Mucosa of gallbladder (tissue), 1 donor: ENCODE measurements at places on chromosomes 12 and 14.

GRCh38 chr14:93949511-93950075 lies 22.4 kb downstream of the FAM181A start:
- no peak for DNase-seq

DNA sequence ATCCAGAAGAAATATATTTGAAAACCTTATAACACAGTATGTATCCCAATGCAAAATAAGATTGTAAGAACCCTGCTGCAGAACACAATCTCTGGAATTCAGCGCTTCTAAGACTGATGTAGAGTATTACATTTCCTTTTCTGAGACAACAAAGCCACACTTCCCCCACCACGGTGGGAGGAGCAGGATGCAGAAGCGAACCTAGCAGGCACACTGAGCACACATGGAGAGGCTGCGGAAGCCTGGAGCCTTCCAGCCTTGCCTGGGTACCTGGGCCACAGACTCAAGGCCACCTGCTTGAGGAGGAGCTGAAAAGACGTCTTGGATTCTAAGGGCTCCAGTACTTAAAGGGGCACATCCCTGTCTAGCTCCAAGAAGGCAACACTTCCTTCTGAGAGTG lies 46.4 kb downstream of the TCHP start:
- no peak for DNase-seq

GRCh38 chr12:3753544-3754284 lies 805 bp upstream of the CRACR2A start:
- DNase-seq: no peak

DNA sequence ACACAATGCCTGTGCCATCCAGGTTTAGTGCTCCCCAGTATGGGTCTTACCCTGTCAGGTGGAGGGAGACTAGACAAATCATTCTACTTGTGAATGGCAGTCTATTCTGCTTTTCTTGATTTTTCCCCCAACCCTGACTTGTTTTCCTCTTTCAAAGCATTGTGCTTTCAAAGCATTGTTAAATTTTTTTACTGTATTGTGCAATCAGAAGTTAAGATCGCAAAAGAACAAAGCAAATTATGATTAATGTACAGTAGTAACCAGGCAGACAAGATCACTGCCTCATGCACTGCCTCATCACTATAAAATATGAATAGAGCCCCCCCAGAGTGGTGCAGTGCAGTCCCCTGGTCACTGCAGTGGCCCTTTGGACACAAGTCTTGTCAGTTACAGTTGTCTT lies 14.1 kb downstream of the GABARAPL1 start:
- DNase-seq: no peak

DNA sequence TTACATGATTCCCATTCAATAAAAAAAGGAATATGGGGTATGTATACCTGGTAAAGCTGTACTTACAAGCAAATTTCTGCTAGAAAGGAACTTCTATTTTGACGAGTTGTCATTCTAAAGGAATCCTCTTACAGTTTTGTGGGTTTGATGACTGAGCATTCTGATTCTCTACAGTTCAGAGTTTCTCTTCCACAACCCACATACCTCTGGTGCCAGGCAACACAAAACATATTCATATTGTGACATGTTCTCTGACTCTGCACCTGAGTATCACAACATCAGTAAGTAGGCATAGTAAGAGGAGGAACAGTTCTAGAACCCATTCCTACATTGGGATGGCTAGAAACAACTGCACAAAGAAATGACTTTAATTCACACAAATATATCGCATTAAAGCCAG lies 636.6 kb downstream of the MED13L start:
- no peak for DNase-seq

GRCh38 chr12:27870939-27871338 lies 90.9 kb upstream of the MANSC4 start:
- DNase-seq: no peak

- no peak for DNase-seq
Measured at GRCh38 chr14:79916892-79917291, 294.4 kb downstream of the DIO2 start.

- no peak for DNase-seq
Measured at GRCh38 chr14:100824901-100825712, 811 bp upstream of the MEG3 start.

- no peak for DNase-seq
Measured at GRCh38 chr14:79278286-79278797, 933.0 kb downstream of the DIO2 start.

DNA sequence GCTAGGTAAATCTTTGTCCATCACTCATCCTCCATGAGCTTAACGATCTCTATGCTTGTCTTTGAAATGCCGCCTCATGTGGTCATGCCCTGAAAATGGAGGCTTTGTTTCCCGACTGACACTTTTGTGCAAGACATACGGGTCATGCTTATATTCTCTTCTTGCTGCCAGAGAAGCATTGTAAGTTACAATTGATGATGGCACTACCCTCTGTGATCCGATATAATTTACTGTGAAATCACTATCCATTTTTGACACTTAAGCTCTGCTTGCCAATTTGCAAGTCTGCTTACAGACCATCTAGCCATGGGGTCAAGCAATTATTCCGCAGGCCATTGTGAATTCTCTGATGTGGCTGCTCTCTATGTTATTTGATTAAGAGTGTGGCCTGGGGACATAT lies 650.0 kb downstream of the FLRT2 start:
- no peak for DNase-seq

DNA sequence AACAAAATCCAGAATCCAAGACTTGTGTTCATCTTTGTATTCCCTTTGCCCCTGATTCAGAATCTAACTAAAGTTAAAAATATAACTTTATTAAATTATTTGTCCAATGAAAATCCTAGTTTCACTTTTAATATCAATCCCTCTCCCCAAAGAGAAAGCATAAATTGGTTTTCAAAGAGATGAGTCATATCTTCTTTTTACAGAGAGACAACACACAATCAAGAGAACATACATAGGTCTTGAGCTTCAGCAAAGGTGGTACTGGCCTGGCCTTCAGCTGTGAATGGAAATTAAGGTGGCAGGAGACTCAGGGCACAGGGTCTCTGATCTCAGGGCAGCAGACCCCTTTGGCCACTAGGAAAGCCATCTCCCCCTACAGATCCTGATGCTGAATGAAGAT lies 4.3 kb upstream of the ASCL1 start:
- DNase-seq: no peak

- no peak for DNase-seq
Measured at GRCh38 chr12:45712319-45712718, 17.2 kb upstream of the ARID2 start.

DNA sequence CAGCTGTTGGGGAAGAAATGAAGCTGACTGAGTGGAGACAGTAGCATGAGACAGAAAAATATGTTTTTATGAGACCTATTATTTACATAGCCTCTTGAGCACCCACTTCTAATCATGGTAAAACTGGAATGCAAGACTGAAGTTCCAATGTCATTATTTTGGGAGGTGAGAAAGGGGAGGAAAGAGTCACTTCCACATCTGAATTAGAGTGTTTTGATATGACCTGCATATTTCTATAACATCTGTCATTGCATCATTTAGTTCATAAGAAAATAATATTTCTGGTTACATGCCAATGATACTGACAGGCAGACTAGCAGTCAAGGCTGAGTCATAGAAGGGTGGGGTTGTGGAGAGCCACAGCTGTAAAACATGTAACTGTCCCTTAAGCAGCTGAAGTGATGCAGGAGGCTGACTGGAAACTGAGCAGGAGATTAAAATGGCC lies 26.7 kb downstream of the NTN4 start:
- DNase-seq: no peak

- DNase-seq: no peak
Measured at GRCh38 chr12:527729-528128, 68.0 kb downstream of the B4GALNT3 start.

- no peak for DNase-seq
Measured at GRCh38 chr12:70840656-70841350, 79.7 kb downstream of the PTPRR start.

DNA sequence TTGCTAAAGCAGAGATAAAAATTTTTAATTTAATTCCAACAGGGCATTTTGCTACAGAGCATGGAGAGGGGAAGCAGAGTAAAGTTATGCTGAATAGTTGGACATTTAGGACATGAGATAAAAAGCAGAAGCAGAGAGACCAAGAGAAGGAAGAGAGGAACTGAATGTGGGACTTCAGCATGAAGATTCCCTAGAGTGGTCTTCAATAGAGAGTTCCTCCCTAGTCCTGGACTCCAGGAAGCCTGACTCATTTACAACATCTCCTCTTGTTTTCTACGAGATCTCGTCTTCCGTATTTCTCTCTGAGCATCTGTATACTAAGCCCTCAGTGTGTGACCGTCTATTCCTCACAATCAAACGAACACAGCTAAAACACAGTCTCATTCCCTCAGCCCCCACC lies 35.2 kb upstream of the IFT81 start:
- no peak for DNase-seq

- DNase-seq: no peak
Measured at GRCh38 chr12:43357141-43357540, 194.9 kb downstream of the ADAMTS20 start.

- no peak for DNase-seq
Measured at GRCh38 chr14:93944348-93945069, 17.4 kb downstream of the FAM181A start.

GRCh38 chr12:49825360-49825970 lies 2.7 kb downstream of the NCKAP5L start:
- DNase-seq: no peak

- DNase-seq: peak; percentile 24
Measured at GRCh38 chr12:119444462-119445044, 110.0 kb downstream of the CCDC60 start.

DNA sequence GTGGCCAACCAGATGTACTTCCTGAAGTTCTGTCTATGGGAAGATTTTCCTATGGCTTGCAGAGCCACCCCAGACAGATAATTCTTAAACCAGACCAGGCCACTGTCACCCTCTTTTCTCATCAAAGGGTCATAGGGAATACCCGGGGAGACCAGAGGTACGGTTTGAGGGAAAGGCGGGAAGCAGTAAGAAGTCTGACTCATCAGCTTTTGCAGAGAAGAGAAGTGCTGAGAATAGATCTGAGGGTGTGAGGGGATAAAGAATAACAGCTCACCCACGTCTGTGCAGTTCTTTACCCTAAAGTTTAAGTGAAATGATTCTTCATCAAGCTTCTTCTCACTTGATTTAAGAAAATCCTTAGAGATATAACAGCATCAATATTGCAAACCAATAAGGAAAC lies 21.3 kb upstream of the POC1B start:
- DNase-seq: no peak

DNA sequence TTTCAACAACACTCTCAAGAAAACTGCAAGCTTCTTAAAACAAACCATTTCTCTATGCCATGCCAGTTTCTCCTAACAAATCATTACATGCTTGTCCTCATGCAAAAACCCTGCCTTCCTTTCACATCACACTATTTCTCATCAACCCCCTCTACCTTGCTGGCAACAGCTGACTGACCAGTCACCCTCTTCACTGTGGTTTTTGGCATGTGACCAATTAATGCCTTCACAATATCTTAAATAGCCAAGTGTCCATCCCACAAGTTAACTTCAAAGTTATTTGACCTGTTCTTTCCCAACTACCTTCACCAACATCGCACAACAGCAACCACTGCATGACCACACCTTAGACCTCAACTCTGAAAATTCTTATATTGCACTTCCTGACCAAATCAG lies 159.6 kb downstream of the CEP128 start:
- no peak for DNase-seq

DNA sequence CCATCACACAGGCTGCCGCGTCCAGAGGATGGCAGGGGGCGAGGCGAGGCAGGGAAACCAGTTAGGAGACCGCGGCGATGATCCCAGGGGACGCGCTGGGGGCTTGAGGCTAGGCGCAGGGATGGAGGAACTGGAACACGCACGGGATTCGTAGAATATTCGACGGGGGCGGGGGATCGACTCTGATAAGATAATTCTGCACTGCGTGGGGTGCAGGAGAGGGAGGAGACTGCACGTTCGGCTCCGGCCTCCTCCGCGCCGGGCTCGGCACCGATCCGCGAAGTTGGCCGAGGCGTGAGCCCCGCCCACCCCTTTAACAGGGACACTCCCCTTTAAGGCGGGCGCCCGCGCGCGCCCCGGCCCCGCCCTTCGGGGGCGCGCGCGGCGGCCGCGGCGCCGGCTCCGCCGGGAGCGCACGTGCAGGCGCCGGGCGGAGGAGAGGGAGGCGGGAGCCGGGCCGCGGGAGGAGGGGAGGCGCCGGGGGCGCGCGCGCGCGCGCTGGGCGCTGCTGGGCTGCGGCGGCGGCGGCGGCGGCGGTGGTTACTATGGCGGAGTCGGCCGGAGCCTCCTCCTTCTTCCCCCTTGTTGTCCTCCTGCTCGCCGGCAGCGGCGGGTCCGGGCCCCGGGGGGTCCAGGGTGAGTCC lies at the start of gene ACVR1B:
Gene ACVR1B (plus strand): TSS at position 501 of the 644 bp plus-strand sequence. CDS start 45 bp downstream, at position 546.
- peak; percentile 92 for DNase-seq

DNA sequence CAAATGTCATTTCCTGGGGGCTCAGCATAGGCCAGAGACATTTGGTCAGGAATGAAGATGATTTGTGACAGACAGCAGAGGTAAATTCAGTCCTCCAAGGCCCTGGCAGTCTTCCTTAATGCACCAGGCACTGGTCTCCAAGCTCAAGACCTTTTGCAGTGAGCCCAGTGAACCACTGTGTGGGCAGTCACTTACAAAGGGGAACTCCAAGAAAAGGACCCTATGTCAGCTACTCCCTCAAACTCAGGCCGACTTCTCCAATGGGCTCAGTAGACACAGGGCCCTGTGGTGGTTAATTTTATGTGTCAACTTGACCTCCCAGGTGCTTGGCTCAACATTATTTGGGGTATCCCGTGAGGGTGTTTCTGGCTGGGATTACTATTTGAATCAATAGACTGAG lies 29.3 kb upstream of the PLEK2 start:
- no peak for DNase-seq

DNA sequence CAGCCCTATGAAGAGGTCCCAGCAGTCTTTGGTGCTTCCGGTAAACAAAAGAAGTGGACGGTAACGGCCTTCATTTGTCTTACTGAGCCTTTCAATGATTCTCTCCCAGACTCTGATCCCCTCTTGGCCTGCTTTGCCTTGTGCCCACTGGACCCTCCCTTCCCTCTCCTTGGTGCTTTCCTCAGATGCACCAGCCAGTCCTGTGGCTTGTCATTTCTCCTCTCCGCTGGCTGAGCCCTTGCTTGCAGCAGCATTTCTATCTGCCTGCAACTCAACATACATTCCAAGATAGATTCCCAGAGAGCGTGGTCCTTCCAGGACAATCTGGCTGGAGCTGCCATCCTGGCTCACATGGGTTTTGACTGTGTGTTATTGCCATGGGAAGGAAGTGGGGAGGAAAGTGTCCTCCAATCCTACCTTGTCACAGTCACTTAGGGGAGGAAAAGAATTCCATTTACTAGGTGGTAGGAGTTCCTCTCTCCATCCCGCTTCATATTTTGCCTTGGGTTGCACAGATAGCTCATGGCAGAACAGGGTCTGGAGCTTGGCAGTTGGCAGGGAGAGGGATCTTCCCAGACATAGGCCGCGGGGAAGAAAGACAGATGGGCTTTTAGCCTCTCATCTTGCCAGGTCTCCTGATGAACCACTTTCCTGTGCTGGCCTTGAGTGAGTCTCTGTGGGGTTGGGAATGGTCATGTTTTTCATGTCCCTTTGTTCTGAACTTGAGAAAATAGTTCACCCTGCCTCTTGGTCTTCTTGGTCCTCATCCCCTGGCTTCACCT lies 92.8 kb upstream of the KCNA1 start:
- DNase-seq: no peak

GRCh38 chr12:2959505-2960389 lies 550 bp downstream of the TEAD4 start:
- peak; percentile 21 for DNase-seq
